Stimulated activated CD8-positive, alpha-beta memory T cell treated with anti-CD3 and anti-CD28 coated beads, Interleukin-2, amount 100 ng/mL, for 48 hours (primary cell): ENCODE measurements at places on chromosomes 7 and 10.

DNA sequence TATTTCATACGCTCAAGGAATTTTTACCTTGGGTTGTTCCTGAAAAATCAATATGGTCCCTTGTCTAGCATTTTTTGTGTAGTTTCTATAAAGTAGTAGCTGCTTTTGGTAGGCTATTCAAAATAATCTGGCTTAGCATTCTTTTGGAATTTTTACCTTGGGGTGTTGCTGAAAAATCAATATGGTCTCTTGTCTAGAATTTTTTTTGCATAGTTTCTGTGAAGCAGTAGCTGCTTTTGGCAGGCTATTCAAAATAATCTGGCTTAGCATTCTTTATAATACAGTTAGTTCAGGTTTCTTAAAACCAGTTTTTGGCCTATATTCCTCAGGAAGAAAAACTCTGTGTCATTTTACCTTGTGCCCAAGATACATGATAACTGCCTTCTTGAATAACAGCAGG is 301.9 kb downstream of the SUGCT start:
- DNase-seq, result no peak

DNA sequence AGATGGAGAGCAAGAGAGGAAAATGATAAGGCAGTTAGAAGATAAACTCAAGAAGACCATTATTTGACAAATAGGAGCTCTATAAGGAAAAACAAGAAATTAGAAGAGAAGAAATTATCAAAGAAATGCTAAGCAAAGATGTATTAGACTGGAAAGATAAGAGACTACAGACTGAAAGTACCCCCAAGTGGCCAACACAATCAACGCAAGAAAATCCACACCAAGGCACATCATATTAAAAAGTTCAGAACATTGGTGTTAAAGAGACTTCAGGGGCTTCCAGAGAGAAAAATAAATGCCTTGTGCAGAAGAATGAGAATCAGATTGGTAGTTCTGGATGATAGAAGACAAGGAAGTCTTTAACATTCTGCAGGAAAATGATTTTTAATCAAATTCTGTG is 46.0 kb downstream of the SH2D4B start:
- DNase-seq, result no peak

DNA sequence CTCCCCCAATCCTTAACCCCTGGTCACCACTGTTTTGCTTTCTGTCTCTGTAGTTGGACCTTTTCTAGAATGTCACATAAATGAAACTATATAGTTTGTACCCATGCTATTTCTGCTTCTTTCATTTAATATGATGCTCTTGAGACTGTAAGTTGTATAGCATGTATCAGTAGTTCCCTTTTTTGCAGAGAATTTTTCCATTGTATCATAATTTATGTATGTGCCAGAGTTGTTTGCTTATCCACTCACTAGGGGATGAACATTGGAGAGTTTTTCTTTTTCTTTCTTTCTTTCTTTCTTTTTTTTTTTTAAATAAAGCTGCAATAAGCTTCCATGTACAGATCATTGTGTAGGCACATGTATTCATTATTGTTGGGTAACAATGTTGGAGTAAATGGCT is 544.8 kb downstream of the CNTNAP2 start:
- DNase-seq, result no peak

GRCh38 chr7:139899328-139899955 is 70.4 kb downstream of the TBXAS1 start:
- DNase-seq, result no peak

DNA sequence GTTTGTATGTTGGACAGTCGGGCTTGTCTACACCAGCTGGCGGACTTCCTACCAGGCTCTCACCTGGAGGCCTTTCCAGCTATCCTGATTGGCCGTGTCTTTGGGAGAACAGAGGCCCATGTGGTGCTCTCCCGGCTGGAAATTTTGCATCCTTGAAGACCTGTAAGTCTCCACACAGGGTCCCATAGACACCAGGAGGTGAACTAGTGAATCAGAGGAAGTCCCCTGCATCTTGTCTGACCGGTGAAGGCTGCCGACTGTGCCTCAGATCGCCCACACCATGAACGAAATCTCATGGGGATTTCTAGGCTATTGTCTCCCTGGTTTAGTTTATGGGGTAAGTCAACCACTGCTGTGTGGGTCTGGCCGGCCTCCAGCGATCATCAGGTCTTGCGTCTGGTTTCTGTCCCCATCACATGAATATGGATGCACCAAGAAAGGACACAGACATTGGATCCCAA is 108.4 kb upstream of the LYZL2 start:
- no peak for DNase-seq

GRCh38 chr7:128247640-128248194 is 6.6 kb downstream of the LEP start:
- no peak for DNase-seq

- no peak for DNase-seq
These were observed 82.9 kb downstream of the HYCC1 start for GRCh38 chr7:22931011-22931410.

DNA sequence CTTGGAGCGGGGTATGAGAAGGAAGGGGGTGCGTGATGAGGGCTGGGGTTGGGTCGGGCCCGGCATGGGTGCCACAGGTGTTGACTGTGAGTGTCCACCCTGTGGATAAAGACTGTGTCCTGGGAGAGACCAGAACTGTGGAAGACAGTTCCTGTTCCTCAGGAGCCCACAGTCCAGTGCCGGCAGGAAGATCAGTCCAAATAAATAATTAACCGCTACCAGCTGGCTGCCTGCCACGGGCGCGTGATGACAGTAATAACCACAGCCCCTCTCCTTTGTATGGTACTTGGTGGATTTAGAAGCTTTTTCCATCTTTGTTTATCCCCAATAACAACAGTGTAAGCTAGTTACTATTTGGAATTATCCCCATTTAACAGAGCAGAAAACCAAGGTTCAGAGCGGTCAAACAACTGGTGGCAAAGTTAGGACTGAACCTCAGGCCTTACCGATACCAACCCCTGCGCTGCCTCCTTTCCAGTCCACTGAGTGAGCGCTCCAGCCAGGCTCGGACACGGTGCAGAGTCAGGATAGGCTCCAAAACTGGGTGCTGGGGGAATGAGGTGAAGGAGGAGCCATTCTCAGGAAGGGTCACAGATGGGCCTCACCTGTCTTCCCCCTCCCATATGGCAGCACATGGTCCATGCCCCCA is 5.1 kb downstream of the ZMIZ1 start:
- no peak for DNase-seq

DNA sequence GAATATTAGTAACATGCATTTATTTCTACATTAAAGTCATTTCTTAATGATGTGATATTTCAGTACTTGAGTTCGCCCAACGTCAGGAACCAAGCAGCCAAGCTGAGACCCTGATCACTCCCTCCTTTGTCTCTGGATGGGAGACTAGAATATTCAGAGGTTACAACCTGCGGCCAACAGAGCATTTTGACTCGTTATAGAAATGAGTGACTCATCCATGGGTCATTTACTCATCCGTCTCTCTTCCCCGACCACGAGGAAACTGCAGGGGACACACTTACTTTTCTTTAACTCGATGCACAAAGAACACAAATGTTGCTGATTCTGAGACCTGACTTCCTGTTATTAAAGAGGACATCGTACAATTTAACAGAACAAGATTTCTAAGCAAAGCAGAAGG is 343.3 kb downstream of the FRMD4A start:
- no peak for DNase-seq

DNA sequence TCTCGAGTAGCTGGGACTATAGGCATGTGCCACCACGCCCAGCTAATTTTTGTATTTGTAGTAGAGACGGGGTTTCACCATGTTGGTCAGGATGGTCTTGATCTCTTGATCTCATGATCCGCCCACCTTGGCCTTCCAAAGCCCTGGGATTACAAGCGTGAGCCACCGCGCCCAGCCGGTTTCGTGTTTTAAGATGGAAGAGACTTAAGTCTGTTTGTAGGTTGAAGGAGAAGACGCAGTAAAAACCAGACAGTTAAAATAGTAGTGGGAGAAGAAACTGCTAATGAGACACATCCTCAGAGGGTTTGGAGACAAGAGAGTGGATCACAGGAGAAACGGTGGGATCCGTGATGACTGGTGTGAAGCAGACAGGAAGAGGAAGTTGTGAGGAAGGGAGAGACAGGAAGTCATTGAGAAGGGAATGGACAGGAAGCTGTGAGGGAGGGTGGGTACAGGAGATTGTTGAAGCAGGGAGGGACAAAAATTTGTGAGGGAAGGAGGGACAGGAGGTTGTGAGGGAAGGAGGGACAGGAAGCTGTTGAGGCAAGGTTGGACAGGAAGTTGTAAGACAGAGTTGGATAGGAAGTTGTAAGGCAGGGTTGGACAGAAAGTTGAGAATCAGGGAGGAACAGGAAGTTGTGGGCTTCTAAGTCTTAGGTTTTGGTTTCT is 115.5 kb downstream of the WDFY4 start:
- no peak for DNase-seq

- DNase-seq, result no peak
These were observed 190.0 kb downstream of the FAM107B start for GRCh38 chr10:14584661-14585060.

- DNase-seq, result no peak
These were observed 114.6 kb upstream of the RET start for GRCh38 chr10:42962110-42962901.

- no peak for DNase-seq
These were observed 305.5 kb downstream of the GPR37 start for GRCh38 chr7:124460056-124460450.

GRCh38 chr7:5296611-5297226 is 14.0 kb downstream of the SLC29A4 start:
- DNase-seq, result peak; percentile 42
